ENCODE measurements at places on chromosomes 3 and 15.
A peak's percentile ranks its signal among the peaks of the same experiment; 100 is the strongest.

DNA sequence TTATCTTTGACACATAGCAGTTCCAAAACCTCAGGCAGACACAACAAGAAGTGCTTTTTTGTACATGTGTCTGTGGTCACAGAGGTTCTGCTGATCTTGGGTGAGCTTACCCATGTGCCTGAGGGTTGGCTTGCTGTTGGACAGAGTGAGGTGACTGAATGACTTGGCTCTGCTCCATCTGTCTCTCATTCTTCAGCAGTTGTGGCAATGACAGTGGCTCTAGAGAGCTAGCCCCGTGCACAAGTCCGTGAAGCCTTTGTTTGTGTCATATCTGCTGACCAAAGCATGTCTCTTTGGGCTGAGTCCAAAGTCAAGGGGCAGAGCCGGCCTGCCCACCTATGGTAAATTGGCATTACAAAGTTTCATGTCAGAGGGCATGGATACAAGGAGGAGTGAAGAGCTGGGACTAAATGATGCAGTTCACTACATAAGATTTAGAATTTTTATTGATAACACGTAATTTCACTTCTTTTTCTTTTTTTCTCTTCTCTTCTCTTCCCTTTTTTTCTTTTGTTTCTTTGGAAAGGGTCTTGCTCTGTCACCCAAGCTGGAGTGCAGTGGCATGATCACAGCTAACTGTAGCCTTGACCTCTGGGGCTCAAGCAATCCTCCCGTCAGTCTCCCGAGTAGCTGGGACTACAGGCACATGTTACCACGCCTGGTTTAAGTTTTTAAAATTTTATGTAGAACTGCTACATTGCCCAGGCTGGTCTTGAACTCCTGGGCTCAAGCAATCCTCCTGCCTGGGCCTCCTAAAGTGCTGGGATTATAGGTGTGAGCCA, 77.9 kb downstream of the ITPR1 start:
- no peak for DNase-seq

GRCh38 chr15:88802991-88803240, 320 bp upstream of the ACAN start:
- no peak for DNase-seq

GRCh38 chr15:71244250-71244649, 129.0 kb downstream of the THSD4 start:
- no peak for DNase-seq

- no peak for DNase-seq
Measured at GRCh38 chr15:60721257-60721626, 242.3 kb upstream of the ICE2 start.

DNA sequence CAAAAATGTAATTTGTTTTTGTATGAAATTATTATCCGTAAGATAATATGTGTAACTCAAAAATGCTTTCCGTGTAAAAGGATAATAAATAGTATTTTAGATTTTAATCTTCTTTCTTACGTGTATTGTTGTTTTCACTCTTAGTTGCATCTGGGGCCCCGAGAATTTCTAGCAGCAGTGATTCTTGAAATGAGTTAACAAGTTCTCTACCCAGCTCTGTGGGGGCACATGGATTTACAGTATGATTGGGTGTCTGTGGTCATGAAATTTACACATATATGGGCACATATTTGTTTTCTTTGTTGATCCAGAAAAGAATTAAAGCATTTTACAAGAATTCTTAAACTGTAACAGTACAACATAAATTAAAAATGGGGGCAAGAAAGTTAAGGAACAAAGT, 145.9 kb upstream of the LRRFIP2 start:
- DNase-seq: no peak

DNA sequence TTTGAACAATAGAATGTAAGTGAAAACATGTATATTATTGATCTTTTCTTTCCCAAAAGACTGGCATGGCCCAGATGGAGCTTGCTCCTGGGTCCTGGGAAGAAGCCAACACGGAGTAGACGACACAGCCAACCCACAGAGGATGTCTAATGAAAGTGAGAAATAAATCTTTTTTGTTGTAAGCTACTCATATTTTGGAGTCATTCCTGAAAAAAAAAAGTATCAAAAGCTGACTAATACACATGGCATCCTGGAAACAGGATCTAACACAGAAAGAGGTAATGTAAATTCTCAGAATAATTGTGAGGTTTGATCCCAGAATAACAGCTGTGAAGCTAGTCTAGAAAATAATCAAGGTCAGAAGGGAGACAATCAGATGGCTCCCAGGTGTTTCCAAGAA, 12.6 kb upstream of the FRMD5 start:
- DNase-seq: no peak

DNA sequence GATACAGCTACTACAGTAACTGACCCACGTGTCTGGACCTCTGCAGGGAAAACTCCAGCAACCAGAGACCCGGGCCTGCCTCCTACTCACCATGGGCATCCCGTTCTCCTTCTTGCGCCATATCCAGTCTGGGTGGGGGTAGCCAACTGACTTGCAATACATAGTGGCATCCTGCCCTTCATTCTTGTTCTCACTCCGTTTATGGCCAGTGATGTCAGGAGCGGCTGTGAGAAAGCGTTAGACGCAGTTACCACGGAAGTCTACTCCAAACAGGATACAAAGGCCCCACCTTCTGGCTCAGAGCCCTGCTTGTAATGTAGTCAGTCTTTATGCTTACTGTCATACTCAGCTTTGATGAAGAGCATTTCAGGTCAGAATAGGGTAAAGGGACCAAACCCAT, 59.6 kb downstream of the NPTN start:
- DNase-seq: no peak

GRCh38 chr3:83662381-83662960, 1296.3 kb upstream of the CADM2 start:
- DNase-seq: no peak

GRCh38 chr15:89218531-89218930, 2.8 kb downstream of the RLBP1 start:
- no peak for DNase-seq

GRCh38 chr3:100005665-100006393, 108.5 kb downstream of the FILIP1L start:
- DNase-seq: peak; percentile 13

GRCh38 chr3:194030372-194030771, 105.6 kb upstream of the HES1 start:
- DNase-seq: no peak

DNA sequence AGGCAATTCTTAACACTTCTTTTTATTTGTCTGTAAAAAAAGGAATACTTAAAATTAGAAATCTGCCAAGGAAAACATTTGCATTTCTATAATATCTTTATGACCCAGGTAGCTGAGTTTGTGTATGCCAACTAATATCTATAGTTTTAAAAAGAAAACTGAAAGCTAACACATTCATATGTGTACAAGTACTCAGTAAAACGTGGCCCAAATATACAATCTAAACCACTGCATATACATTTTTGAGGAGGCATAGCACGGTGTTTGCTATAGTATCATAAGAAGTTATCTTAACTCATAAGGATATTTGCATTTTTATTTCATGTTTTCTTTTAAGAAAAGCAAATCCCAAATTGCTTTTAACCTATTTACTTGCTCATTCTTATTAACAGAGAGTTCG, 172.7 kb downstream of the ZBTB20 start:
- no peak for DNase-seq

GRCh38 chr15:50676799-50677483, 9.7 kb downstream of the TRPM7 start:
- peak; percentile 65 for DNase-seq

DNA sequence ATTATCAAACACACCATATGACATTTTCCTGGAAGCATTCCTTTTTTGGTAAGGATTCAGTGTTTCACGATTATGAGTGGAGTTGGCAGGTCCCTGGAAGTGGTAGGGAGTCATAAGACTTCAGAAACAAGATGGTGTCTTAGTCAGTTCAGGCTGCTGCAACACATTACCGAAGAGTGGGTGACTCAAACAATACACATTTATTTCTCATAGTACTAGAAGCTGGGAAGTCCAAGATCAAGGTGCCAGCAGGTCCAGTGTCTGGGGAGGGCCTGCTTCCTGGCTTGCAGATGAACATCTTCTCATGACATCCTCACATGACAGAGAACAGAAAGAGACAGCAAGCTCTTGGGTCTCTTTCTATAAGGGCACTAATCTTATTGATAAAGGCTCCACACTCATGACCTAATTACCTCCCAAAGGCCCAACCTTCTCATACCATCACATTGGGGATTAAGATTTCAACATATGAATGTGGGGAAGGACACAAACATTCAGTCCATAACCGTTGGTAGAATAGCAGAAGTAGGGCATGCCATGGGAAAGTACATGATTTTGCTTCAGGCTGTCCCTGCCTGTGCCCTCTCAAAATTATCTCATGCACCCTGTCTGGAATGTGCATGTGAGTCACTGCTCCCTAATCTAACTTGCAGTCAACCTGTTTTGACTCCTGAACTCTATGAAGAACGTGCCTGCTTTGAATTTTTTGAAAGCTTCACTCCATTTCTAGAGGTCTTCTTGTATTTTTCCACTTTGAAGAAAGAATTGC, 72.5 kb downstream of the GTPBP8 start:
- DNase-seq: no peak

- no peak for DNase-seq
Measured at GRCh38 chr3:52790337-52790736, 4.3 kb upstream of the ITIH3 start.

DNA sequence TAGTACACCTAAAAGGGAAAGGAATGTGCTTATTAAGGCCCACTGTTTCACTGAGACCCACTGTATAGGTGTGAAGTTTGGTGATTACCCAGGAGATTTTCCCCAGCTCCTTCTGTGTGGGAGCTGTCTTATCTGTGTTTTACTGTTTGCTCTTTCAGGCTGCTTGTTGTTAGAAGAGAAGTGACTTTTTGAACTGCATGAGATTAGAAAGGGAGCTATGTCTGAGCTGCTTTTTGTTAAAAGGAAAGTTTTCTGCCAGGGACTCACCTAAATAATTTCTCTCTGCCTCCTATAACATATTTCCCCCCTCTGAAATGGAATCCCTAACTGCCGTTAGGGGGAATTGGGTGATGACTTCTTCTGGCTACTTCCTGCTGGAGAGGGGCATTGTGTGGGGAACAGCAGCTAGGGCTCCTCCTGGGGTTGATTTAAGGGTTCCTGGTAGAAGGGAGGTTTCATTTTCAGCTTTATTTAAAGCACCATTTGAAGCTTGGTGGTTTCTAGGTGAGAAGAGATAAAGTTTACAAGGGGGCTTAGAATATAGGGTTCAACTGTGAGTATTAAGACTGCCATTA, 77.1 kb upstream of the ATP11B start:
- no peak for DNase-seq

GRCh38 chr15:81813215-81813614, 232.6 kb downstream of the MEX3B start:
- peak; percentile 61 for DNase-seq

- DNase-seq: no peak
Measured at GRCh38 chr15:100638177-100638730, 35.9 kb downstream of the ASB7 start.

- no peak for DNase-seq
Measured at GRCh38 chr3:183142199-183142598, 20.3 kb downstream of the LAMP3 start.

GRCh38 chr15:98035134-98035533, 74.6 kb downstream of the ARRDC4 start:
- DNase-seq: no peak

DNA sequence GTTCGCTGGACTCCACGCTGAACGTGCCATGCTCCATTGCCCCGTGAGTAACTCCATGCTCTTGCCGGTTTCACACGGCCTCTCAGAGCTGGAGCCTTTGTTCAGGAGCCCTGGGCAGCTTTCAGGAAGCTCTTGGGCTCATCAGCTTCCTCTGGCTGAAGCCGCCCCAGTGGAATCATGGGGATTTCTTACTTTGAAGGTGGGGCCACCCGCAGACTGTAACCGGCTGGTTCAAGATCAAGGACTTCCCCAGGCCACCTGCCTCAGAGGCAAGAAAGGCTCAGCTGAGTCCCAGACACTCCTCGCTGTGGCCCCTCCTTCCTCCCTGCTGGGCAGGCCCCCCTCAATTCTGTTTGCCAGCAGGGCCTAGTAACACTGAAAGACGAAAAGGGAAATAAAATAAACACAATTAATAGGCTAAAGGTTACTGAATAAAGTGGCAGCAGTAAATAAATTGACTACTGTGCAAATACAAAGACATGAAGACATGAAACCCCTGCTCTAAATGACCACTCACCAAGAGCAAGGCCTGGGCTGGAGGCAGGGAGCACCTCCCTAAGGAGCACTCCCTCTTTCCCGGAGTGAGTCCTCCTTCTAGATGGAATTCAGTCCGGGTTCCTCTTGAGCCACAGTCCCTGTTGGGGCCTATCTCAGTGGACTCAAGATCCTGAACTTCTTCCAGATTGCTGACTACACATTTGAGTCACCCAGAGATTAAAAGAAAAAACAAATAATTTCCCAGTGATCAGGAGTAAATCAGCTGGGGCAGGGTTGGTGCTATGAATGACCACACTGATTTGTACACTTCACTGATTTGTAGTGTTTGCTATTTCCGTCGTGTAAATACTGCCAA, 51.0 kb downstream of the ZDHHC19 start:
- peak; percentile 68 for DNase-seq

- DNase-seq: no peak
Measured at GRCh38 chr3:195929452-195929851, 21.1 kb upstream of the TNK2 start.

GRCh38 chr3:52779837-52780585, 2.6 kb downstream of the ITIH1 start:
- DNase-seq: no peak

DNA sequence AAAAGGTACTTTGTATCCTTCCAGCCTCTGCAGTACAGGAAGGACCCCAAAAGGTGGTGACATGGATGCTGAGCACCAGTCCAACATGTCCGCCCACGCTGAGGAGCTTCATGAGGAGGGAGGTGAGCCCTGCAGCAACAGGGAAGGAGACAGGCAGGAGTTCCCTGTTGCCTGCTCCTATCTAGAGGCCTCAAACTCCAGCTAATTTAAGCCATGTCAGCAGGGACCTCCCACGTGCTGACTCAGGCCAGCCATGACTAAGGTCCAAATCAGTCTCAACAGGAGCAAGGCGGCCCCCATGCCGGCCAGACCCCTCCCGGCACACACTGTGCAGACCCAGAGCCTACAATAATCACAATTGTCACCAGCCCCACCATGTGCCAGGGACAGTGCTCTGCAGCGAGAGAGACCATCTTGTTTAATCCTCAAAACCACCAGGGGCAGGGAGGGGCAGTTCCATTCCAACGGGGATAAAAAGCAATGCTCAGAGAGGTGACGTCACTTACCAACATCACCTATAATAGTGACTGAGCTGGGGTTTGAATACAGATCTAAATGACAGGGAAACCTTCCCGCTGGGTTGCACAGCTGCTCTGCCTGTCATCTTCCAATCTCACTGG, 54.5 kb upstream of the GATA2 start:
- no peak for DNase-seq

DNA sequence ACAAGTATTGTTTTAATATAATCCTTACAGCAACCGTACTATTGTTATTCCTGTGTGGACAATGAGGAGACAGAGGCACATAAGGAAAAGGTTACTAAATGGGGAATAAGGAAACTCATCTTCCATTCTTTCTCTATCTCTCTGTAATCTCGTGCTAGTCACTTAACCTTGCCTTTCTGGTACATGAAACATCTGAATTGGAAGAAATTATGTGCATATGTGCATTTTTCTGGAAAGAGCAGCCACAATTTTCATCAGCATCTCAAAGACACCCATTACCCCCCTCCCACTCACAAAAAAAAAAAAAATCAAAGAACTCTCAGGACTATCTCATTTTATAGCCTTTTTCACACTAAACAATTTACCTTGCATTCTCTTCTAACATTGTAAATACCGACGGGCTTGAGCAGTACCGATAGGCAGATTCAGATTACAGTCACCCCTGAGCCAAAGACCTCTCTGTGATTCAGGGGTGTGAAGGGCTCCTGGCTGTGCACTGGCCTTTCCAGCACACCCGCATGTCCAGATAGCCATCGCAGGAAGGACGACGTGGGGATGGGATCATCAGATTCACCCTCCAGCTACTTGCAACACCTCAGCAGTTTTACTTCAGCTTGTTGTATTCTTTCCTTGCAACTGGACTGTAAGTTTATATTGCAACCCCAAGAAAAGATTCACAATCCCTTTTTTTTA, 48.1 kb downstream of the CASR start:
- no peak for DNase-seq
